K562 (cell line): ENCODE measurements at places on chromosomes 5 and 9.
A peak's percentile ranks its signal among the peaks of the same experiment; 100 is the strongest.

DNA sequence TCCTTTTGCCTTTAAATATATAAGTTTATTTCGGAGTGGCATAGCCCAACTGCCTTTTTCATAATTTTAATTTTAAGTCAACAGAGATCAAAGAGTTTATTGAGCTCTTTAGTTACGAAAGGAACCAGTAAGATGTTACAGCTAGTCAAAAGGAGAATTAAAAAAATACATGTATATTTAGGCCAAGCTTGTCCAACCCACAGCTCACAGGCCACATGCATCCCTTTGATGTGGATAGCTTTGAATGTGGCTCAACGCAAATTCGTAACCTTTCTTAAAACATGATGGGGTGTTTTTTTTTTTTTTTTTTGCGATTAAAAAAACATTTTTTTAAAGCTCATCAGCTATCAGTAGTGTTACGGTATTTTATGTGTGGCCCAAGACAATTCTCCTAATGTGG, 50.2 kb upstream of the IL31RA start:
- DNase-seq, result no peak

DNA sequence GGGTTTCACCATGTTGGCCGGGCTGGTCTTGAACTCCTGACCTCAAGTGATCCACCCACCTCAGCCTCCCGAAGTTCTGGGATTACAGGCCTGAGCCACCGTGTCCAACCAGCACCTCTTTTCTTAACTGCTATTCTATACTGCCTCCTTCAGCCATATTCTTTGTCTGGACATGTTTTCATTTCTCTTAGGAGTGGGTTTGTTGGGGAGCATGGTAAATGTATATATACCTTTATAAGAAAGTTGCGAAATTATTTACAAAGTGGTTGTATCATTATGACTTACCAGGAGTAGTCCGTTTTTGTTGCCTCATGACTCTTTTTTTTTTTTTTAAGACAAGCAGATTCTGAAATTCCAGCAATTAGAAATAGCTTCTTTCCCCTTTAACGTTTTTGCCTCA, 38.7 kb downstream of the CDC42SE2 start:
- no peak for DNase-seq

DNA sequence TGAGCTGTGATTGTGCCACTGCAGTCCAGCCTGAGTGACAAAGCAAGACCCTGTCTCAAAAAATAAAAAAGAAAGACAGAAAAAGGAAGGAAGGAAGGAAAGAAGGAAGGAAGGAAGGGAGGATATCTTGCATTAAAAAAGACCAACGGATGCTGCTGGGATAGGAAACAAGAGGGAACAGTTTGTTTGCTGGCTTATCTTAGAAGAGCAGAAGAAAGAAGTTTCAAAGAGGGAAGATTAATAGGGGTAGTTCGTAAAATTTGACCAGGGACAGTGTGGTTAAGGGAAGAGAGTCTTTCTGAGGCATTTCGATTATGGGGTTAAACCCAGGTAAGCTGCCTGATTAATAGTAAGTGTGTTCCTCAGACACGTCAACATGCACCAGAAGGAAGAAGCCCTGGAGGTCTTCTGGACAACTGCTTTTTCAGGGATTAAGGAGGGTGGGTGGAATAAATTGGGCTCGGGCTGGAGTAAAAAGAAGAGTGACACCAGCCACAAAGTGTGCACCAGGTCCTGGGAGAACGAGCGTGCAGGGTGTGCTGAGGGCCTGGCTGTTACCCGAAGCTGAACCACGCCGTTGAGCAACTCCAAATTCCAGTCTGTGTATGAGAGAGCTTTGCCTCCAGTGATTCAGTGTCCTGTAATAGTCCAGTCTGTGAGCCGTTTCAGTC, 24.8 kb downstream of the FYB1 start:
- DNase-seq, result peak; percentile 80

GRCh38 chr5:157306692-157307471, 41.0 kb downstream of the CYFIP2 start:
- no peak for DNase-seq

GRCh38 chr9:122377241-122378164, 6.7 kb downstream of the PTGS1 start:
- DNase-seq, result peak; percentile 78

- DNase-seq, result no peak
Observed at GRCh38 chr5:142801495-142801871, 31.3 kb downstream of the ARHGAP26 start.

DNA sequence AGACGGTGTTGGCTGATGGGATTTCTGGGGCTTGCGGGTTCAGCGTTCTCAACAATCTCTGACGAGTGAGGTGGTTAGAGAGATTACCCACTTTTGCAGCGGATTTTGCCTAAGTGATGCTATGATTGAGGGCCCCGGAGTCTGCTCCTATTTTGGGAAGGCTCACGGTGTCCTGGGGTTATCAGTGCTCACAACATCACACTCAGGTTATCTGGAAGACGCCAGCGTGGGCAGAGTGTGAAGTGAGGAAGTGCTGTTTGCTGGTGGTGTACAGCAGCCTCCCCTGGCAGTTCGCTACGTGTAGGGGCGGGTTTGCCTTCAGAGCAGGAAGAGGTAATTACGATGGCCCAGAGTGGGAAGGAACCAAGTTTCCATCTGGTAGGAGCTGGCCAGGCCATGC, 341.2 kb upstream of the IRX2 start:
- DNase-seq, result no peak

GRCh38 chr9:115115117-115115880, 2.7 kb downstream of the TNC start:
- DNase-seq, result no peak

- no peak for DNase-seq
Observed at GRCh38 chr9:93325307-93326035, 126.0 kb upstream of the FAM120A start.

DNA sequence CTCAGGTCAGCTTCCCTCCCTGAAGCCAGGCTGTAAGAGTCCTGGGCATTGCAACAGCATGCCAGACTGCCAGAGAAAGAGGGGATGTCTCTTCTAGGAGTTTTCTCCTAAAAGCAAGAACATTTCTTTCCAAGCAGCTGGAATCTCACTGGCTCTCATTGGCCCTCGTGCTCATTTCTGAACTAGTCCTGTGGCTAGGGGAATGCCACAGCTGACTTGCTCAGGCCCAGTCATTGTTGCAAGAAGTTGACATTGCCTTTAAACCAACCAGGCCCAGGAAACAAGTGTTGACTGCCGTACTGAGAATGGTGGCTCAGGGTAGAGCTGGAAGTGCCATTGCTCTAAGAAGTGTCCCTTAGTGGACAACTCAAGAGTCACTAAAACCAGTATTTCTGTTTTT, 15.0 kb upstream of the CEP120 start:
- DNase-seq, result no peak

GRCh38 chr9:137222190-137223077, at the start of gene RNF208:
Gene RNF208 (minus strand): TSS chr9:137222240. CDS start chr9:137221212, 1,028 bp downstream.
- DNase-seq, result no peak

DNA sequence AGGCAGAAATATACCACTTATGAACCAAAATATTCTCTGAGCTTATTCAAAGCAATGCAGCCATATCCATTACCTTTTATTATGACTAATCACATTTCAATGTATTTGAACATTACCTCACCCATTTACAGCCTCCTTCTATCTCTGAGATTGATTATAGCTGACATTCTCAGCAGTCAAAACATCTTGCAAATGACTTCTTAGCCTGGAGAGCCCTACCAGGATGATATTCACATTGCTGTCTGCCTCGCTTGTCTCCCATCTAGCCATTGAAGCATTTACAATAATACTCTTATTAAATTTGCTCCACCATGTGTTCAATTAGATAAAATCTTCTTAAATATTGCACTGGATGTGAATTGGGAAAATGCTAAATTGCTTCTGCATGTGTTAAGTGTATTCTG, 1879.9 kb upstream of the ACO1 start:
- DNase-seq, result no peak
